Activated naive CD8-positive, alpha-beta T cell treated with anti-CD3 and anti-CD28 coated beads for 36 hours (primary cell): ENCODE measurements at places on chromosomes 1 and 21. TPM values are rescaled to one million over a fixed set of nuclear protein-coding genes. Genes with fewer than 3 reads are reported as not detected.

Gene ATP6V1G3
- total RNA-seq: not detected

GRCh38 chr1:187763976-187764375 lies 935.2 kb downstream of the PLA2G4A start:
- no peak for DNase-seq

DNA sequence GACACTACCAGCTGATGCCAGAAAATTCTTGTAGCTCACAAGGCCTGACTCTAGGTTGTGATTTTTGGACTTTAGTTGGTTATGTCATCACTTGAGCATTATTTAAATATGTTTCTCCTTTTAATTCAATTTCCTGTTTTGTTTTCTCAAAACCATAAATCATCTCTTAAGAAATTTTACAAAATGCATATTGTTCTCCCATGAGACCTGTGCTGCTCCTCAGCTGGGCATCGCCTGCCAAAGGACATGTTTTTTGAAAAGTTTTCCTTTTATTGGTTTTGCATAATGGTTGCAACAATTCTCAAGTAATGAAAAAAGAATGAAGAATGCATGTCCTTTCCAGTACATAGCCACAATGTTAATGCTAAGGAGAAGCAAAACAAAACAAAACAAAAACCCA lies 204.7 kb upstream of the LYPLAL1 start:
- no peak for DNase-seq

- no peak for DNase-seq
Observed at GRCh38 chr1:16145662-16146278, 10.1 kb downstream of the EPHA2 start.

GRCh38 chr1:18230840-18231239 lies 123.2 kb downstream of the IGSF21 start:
- DNase-seq: no peak

GRCh38 chr1:54069791-54070170 lies 16.4 kb downstream of the TCEANC2 start:
- DNase-seq: no peak

Gene CFHR3
- total RNA-seq: not detected

Gene S100A1
- not detected for total RNA-seq

Gene LPAR3
- total RNA-seq: 1.1 TPM

DNA sequence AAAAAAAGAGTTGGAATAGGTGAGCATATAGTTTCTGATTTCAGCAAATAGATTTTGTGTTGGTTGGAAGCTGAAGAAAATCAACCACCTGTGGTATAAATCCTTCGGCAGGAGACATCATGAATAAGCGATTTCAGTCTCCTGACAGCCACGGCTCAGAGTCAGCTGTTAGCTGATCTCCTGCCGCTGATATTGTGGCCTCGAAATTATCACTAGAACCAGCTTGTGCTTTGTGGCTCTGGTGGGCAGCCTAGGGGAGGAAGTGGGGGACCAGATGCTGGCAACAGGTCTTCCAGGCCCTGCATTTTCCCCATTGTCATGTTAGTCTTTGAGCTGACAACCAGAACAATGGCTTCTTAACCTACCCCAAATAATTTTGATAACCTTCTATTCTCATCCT lies 842 bp upstream of the GCSAML start:
- no peak for DNase-seq
